ENCODE measurements at places on chromosomes 12 and 14.

DNA sequence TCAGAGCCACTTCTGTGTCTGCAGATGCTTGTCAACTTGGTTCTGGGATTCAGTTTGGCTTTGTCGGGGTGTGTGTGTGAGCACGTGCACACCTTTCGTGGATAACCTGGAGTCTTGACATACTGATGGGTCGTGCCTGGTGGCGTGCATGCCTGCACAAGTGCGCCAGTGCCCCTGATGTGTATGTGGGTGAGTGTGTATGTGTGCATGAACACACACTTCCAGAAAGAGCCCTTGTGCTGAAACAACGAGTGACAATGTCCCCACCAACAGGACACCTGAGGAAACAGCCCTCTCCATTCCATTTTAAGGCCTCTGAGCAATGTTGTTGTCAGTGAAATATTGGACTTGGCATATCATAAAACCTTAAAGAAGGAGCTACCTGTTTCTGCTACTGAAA is 53.9 kb downstream of the SMUG1 start:
- DNase-seq, result no peak

DNA sequence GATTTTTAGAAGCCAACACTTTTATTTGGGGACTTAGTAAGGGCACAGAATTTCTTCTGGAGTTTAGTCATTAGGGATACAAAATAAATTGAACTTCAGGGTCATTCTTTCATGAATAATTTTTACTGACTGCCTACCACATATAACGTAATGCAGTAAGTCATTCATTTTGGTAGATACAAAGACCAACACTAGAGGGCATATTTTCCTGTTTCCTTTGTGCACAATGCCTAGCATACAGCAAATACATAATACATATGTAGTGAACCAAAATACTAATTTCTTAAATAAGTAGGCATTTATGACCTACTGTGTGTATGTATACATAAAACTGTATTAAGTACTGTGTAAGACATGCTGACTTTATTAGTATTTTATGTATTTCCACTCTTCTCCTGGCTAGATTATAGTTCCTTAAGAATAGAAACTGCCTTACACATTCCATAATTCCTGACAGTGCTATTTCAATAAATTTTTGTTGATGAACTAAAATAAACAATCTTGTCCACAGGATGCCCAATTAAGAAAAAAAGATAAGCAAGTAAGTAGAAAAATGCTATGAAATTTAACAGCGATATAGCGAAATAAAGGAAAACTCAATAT is 47.9 kb downstream of the PPP1R12A start:
- DNase-seq, result peak; percentile 71

GRCh38 chr14:67746927-67747326 is 45.2 kb downstream of the RDH12 start:
- no peak for DNase-seq

DNA sequence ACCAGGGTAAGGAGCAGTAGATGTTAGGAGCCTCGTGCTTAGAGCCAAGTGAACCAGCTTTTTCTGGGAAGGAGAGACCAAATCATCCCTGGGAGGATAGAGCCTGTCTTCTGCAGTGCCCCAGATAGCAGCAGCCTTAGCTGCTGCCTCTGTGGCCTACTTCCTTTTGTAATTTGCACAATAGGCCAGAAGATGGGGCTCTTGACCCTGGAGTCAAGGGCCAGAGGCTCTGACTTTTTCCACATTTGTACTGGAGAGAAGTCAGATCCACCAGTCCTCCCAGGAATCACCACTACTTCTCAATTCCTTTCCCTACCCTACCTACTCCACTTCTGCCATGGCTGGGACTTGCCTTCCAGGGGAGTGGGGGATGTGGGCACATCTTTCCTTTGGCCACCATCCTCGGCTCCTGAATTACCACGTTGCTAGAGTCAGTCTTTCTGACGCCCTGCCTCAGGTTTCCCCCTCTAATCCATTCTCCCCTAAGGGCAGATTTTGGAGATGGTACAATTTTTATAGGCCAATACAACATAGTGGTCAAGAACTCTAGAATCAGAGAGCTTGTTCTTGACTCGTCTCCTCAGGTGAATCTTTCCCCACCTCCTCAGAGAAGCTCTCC is 3.3 kb upstream of the SLC4A8 start:
- DNase-seq, result peak; percentile 83

GRCh38 chr14:35401422-35402265 is 2.9 kb downstream of the NFKBIA start:
- peak; percentile 45 for DNase-seq

DNA sequence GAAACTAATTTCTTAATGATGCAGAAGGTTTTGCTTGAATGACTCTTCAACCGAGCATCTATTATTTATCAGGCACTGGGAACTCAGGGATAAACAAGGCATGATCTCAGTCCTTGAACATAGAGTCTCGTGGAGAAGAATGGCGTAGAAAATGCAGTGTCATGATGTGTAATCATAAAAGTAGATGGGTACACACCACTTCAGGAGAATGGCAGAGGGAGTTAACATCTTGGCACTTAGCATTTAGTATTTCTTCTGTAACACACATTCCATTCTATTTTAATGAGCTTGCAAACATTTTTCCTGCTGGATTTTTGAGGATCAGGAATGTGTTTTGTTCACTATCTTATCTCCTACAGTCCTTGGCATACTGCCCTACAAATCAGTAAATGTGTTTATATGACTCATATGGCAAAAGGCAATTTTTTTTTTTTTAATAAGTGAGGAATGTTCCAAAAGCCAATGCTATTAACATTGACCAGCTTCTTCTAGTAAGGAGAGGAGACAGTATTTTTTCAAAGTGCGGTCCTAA is 3.8 kb downstream of the TXNRD1 start:
- DNase-seq, result peak; percentile 97

DNA sequence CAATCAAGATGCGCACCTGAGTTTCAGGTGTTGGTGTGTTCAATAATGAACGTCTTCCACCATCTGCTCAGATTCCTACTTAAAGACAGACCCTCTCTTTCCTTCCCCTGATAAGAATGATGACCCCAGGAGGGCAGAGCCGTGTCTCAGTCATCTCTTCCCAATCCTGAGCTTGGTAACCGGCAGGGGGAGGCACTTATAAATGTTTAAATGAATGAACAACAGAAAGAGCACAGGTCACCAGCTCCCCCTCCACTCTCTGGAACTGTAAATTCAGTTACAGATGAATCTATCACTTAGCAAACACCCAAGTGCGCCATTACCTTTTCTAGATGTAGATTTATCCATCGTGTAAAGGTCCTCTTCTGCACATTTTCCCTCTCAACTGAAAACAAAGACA is 72.4 kb upstream of the DICER1 start:
- no peak for DNase-seq

DNA sequence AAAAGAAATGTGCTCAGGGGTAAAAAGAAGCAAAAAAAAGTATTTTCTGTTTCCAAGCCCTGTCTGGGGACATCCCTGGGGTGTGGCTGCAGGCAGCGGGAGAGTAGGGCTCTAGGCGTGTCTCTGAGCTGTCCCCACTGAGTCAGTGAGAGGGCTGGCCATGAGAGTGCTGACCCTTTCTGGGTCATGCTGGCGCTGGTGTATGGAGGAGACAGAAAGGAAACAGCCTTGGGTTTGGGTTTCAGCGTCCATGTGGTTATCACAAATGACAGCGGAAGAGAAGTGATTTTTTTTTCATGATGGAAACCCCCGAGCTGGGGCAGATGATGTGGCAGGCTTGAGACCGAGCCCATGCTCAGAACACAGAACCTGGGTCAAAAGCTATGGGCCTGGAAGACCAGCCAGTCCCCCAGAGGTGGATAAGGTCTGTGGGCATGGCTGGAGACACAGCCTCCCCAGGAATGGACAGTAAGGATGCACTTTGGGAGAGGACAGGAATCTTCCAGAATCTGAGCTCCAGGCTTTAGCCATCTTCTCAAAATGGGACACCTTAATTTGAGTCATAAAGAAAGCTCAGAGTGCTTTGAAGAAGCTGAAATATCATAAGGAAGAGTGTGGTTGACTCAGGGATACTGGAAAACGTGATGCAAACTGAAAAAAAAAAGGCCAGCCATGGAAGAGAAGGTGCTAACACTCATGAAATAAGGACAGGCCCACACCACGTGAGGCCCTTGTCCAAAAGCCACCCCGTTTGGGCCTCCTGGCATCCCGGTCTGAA is 36.2 kb downstream of the SYNE3 start:
- peak; percentile 91 for DNase-seq

GRCh38 chr14:79229383-79229909 is 981.9 kb downstream of the DIO2 start:
- DNase-seq, result no peak

- no peak for DNase-seq
These were observed 323.3 kb downstream of the CCER1 start for GRCh38 chr12:90631591-90632212.

DNA sequence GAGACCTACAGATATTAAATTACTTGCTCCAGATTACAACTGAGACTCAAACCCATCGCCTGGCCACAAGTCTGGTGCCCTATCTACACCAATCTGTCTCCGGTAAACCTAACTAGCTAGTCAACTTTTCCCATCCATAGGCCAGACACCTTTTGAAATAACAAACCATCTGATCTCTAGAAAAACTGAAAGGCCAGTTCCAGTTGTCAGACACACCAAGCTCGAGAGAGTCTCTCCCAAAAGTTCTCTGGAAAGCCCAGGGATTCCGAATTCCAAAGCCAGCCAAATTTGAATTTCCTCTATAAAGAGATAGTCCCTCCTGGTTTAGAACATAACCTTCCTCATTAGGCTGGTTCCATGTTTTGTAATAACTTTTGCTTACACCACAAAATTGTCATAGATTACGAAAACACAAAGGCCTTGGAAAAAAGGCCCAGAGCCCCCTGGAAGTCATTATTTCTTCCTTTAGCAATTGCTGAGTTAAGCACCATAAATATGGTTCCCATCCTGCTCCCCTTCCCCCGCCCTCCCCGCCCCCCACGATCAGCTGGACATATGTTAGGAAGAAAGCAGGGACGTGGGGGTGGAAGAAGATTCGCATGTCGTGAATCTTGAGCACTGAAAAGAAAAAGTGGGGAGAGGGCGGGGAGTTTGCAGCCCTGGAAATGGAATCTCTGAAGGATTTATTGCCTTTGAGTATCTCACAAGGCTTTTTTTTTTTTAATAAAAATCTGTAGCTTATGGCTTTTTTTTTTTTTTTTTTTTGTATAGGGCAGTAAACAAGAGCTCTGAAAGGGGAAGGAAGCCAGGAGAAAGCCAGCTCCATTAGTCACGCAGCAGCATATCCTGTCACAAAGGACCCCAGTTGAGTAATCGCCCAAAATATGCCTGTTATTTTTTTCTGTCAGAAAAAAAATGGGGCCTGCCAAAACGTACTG is 110.4 kb downstream of the ZFP36L1 start:
- DNase-seq, result peak; percentile 96

DNA sequence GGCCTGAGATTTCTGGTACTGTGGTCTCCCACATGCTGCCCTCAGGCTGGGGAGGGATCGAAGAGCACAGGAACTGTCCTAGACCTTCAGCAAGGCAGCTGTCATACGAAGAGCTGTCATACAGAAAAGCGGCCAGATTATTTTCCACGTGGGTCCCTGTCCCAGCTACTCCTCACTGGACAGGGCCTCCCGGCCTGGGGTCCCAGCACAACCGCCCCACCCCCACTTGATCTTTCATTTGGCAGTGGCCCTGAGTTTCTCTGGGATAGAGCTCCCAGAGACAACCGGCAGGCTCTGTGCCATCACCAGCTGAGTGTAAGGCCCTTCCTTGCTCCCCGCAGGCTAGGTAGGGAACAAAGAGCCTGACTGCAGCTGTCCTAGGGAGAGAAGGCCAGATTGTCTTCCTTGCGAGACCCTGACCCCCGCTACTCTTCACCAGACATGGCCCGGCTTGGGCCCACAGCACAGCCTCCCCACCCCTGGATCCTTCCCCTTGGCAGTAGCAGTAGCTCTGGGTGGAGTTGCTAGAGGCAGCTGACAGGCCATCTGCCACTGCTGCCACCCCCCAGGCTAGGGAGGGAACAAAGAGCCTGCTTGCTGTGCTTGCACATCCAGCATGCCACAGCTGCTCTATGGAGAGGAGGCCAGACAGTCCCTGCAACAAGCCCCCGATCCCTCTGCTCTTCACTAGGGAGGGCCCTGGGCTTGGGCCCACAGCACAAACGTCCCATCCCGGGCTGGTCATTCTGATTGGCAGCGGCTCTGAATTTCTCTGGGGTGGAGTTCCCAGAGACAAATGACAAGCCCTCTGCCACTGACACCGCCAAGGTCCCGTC is 3.1 kb upstream of the OR4N2 start:
- no peak for DNase-seq

DNA sequence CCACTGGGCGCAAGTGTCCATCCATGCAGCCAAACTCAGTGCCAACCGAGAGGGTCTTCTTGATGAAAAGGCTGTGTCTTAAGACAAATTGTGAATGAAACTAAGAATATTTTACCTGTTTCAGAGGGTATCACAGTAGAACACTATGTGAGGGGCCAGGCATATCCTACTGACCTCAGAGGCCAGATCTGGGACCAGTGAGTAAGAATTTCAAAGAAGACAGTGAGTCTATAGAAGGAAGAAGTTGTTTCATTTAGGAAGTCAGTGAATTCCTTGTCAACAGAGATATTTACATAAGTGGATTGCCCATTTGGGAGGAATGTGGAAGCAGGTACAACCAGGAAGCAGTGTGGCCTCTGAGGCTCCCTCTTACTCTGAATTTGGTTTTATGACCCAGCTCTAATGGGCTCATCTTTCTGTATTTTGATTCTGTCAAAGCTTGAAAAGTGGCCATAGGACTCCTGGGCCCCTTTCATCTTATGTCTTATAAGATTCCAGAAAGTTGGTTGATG is 137.4 kb downstream of the ZNF664 start:
- DNase-seq, result no peak

DNA sequence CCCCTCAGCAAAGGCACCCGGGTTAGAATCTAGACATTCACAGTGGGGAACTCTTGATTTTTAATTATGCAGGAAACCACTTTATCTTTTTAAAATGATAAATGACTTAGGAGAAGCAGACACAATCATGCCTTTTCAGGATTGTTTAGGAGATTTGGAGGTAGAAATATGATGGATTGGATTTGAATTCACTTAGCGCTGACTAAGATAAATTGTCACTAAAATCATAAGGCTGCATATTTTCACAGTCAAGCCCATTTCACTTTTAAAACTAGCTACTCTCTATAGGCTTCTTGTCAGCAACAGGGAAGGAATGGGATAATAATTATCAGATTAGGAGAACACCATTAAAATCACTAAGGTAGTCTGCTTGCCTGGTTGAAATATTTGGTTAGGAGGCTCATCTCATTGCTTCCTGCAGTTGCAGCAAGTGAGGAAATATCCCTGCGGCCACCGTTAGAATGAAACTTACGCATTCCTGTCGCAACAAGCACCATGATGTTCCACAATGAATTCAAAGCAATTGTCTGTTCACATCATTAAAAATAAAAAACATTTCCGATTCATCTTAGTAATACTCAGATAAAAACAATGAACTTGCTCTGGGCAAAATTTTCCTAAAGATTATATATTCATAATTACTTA is 31.9 kb downstream of the DACT1 start:
- DNase-seq, result no peak

DNA sequence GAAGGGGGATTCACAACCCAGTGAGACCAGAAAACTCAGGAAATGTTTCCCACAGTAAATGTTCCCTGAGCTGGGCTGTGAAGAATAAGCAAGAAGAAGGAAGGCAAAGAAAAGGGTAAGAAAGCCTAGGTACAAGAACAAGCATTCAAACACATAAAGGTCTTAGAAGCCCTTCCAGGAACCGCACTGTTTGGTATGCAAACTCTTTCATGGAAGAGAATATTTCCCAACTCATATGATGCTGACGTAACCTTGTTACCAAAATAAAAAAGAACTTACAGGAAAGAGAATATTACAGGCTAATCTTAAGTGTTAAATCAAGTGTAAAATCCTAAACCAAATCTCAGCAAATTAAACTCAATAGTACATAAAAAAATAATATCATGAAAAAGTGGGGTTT is 23.6 kb downstream of the MED6 start:
- no peak for DNase-seq

GRCh38 chr14:52175982-52176502 is 91.5 kb upstream of the PTGDR start:
- no peak for DNase-seq
